Hematopoietic multipotent progenitor cell treated with erythropoietin and hydrocortisone succinate and interleukin-3 and kit ligand, for 8 days (in vitro differentiated cells): ENCODE measurements at places on chromosomes 12 and 14.

GRCh38 chr12:90841336-90841735 lies 113.6 kb downstream of the CCER1 start:
- DNase-seq: no peak

- no peak for DNase-seq
These were observed 22.9 kb upstream of the NR1H4 start for GRCh38 chr12:100450735-100451134.

- DNase-seq: no peak
These were observed 100.2 kb downstream of the NUMB start for GRCh38 chr14:73358187-73358586.

DNA sequence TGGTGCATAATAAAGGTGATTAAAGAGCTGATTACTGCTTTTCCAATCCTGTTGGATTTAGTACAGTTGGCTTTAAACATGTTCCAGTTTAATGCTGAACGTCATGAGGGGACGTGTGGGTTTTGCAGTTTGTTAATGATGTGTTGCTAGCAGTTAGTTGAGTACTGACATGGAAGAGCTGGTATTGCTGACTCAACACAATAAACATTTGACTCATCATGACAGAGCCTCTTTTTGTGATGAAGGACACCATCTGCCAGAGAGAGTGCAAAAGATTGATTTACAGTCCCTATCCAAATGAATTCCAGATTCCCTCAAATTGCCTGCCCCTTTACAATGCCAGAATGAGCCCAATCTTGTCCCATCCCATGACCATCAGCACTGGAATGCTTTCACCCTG lies 346.2 kb upstream of the PRICKLE1 start:
- no peak for DNase-seq

- no peak for DNase-seq
These were observed 13.5 kb downstream of the HIP1R start for GRCh38 chr12:122848471-122849351.

DNA sequence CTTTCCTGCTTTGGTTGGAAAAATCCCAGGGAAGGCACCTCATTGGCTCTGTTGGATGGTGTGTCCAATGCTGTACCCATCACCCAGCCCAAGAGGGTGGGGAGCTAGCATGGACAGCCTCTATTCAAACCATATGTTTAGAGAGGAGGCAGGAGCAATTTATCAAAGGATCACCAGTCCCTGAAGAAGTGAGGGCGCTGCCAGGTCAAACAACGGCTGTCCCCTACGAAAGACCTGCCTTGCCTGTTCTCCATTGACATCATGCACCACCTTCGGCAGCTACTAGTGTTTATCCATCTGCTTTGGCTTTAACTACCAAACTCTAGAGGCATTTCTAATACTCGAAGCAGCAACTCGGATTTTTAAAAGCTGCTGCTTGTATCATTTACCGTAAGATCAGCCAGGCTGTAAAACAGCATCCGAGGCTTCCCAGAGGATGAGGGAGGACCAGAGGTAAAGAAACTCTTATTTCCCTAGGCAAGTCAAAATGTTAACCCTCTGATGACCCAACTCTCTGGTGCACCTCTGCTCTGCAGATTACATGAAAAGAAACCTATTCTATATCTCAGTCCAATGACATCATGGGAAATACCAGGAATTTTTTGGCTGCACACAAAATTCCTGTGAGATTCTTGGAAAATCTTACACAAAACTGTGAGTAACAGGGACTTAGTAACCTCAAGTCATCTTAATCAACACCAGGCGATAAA lies 720.9 kb upstream of the TBX3 start:
- no peak for DNase-seq

DNA sequence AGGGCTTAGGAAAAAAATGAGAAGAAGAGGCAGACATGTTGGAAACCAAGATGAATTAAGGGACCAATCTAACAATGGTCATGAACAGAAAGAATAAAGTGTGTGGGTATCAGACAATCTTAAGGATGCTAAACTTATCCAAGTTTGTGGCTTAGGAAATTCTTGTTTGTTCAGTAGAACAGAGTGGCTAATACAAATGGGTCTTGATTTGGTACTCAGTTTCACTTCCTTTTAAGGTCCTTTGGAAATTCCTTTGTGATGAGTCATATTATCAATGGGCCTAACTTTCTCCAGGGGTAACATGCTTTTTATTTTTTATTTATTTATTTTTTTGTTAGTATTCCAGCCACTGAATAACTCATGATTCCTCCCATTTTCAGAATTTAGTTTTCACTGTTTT lies 1154.7 kb upstream of the FLRT2 start:
- no peak for DNase-seq

- no peak for DNase-seq
These were observed 13.3 kb upstream of the BTG1 start for GRCh38 chr12:92158796-92159439.

DNA sequence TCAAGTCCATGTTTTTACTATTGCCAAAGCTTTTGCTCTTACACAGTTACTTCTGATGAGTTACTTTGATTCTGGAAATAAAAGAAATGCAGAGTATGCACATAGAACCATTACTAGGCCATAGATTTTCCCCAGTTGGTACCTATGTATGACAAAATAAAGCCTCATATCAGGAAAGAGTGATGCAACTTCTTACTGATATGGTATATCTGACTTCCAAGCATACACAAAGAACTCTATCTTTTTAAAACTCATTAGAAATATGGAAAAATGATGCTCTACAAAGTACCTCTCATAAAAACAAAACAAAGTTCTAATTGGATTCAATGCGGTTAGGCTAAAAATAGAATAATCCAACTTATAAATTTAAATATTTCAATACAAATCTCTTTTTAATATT lies 92.1 kb downstream of the STXBP6 start:
- DNase-seq: no peak

DNA sequence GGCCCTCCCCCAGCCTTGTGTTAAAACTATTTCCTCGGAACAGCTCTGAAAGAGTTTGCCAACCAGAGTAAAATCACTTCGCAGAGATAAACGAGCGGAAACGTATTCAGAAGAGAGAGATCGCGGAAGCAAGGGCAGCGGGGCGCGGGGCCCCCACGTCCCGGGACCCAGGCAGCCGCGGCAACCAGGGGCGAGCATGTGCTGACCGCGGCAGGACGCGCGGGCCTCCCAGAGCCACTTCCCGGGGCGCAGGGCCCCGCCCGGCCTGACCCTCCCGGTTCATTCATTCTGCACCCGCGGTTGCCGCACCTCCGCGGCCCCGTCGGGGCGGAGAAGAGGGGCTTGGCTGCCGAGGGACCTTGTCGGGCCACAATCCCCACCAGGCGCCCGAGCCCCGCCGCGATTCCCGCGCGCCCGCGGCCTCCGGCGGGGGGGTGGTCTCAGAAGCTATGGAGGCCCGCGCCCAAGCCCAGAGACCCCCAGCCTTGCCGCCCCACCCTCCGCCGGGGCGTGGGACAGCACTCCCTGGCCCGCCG lies 598 bp downstream of the UBE2N start:
- peak; percentile 23 for DNase-seq
